Colonic mucosa (tissue), 4 donors: ENCODE measurements at places on chromosomes 6 and 20. TPM values are rescaled to one million over a fixed set of nuclear protein-coding genes. Genes with fewer than 3 reads are reported as not detected.

The WFDC5 gene
- total RNA-seq: not detected

The ZC3H12D gene
- 4.3 TPM for total RNA-seq

The ENPP3 gene
- 11.5 TPM for total RNA-seq

The C6orf58 gene
- total RNA-seq: not detected

The C20orf141 gene
- total RNA-seq: not detected

The WFDC12 gene
- not detected for total RNA-seq

The IMPG1 gene
- not detected for total RNA-seq

The ATP6V1G2 gene
- total RNA-seq: 0.85 TPM

The CLPSL1 gene
- not detected for total RNA-seq
